Colonic mucosa (tissue), 4 donors: ENCODE measurements at places on chromosomes 1 and 21. TPM values are rescaled to one million over a fixed set of nuclear protein-coding genes. Genes with fewer than 3 reads are reported as not detected.

Gene AZIN2
- total RNA-seq = 21.4 TPM

Gene LCE1D
- not detected for total RNA-seq

Gene LRRN2
- total RNA-seq = 13.9 TPM

Gene RBM11
- 1.3 TPM for total RNA-seq

Gene TMEM269
- total RNA-seq = 0.10 TPM

Gene NR5A2
- total RNA-seq = 45.5 TPM

Gene SPRR2B
- total RNA-seq = not detected

Gene TFAP2E
- total RNA-seq = 1.1 TPM

Gene KRTAP13-2
- 2.3 TPM for total RNA-seq

Gene KHDRBS1
- 105 TPM for total RNA-seq

Gene LMOD1
- 64.5 TPM for total RNA-seq

Gene FHAD1
- total RNA-seq = 1.5 TPM

Gene WNT2B
- 5.9 TPM for total RNA-seq

Gene GPR52
- 0.82 TPM for total RNA-seq

Gene LMX1A
- 0.22 TPM for total RNA-seq

Gene FRRS1
- total RNA-seq = 16.7 TPM

Gene NOS1AP
- total RNA-seq = 14.4 TPM

Gene HSD3B2
- total RNA-seq = 27.2 TPM

Gene SMIM1
- 2.4 TPM for total RNA-seq

Gene SMCP
- total RNA-seq = not detected

Gene XCL2
- not detected for total RNA-seq

Gene TMEM82
- 17.0 TPM for total RNA-seq

Gene RSBN1
- total RNA-seq = 27.4 TPM

Gene LCE2D
- total RNA-seq = not detected

Gene OR2W3
- total RNA-seq = 0.96 TPM

Gene IL19
- total RNA-seq = 0.40 TPM

Gene CLDN8
- total RNA-seq = 21.3 TPM

Gene TLCD4
- total RNA-seq = 46.0 TPM
